ENCODE measurements at places on chromosomes 3 and 15.

GRCh38 chr3:130688015-130688688 is 58.5 kb downstream of the PIK3R4 start:
- DNase-seq: no peak

DNA sequence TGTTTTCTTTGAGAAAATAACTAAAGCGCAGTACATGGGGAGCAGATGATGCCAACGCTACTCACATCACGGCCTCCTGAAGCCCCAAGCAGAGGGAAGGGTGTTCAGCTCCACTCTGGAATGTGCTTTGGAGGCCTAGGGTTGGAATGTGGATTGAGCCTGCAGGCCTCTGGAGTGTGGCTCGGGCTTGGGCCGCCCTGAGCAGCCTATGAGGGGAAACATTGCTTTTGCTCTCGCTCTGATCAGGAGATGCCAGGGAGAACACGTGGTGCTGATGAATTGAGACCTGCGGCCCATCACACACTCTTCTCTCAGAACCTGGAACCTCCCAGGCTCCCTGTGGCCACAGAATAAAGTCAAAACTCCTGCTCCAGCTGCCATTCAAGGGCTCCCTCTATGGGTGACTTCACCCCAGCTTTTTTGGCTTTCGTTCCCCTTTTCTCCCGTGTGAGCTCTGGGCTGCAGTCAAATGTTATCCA is 23.3 kb downstream of the CCDC13 start:
- DNase-seq: peak; percentile 68

DNA sequence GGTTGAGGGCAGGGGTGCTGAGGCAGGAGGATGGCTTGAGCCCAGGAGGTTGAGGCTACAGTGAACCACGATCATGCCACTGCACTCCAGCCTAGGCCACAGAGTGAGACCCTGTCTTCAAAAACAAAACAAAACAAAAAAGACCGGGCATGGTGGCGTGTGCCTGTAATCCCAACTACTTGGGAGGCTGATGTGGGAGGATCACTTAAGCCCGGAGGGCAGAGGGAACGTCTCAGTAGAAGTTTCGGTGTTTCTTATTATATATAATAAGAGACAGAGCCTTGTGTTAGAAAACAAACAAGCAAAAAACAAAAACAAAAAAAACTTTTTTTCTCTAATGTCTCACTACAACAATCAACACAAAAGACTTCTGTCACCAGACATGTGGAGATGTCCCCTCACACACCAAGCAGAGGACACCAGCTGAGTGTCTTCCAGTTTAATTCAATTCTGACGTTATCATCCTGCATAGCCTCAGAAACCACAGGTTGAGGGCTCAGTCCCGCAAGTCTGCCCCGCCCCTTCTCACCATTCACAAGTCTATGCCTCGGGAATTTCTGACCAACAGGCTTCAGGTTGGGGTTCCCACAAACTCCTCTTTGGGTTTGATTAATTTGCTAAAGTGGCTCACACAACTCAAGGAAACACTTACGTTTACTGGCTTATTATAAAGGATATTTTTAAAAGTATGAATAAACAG is 24.0 kb upstream of the EIF4A2 start:
- no peak for DNase-seq

GRCh38 chr3:58487140-58487886 is 4.6 kb upstream of the KCTD6 start:
- DNase-seq: peak; percentile 79

GRCh38 chr3:38636464-38636863 is 13.0 kb downstream of the SCN5A start:
- no peak for DNase-seq

DNA sequence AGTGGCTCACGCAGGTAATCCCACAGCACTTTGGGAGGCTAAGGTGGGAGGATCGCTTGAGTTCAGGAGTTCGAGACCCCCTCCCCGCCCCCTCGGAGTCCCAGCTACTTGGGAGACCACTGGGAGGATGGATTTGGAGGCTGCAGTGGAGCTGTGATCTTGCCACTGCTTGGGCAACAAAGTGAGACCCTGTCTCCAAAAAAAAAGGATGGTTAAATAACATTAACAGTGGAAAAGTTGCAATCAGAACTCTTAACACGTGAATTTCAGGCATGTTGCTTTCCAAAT is 1.4 kb upstream of the TMEM87A start:
- DNase-seq: no peak

GRCh38 chr3:160793722-160794252 is 37.8 kb downstream of the PPM1L start:
- DNase-seq: no peak

DNA sequence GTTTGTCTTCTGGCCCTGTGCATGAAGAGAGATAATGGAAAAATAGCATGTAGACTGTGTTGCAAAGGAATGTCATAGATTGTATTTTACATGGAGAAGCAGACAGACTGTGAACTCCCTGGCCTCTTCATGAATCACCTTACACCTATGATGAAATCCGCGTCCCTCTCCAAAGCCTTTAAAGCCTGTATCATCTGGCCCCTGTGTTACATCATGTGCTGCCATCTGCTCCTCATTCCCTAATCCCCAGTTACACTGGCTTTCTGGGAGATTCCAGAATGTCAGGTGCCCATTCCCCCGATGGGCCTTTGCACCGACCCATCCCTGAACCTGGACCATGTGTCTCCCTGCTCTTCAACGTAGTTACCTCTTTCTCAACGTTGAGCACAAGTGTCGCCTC is 190.8 kb downstream of the ADAMTSL3 start:
- DNase-seq: no peak

DNA sequence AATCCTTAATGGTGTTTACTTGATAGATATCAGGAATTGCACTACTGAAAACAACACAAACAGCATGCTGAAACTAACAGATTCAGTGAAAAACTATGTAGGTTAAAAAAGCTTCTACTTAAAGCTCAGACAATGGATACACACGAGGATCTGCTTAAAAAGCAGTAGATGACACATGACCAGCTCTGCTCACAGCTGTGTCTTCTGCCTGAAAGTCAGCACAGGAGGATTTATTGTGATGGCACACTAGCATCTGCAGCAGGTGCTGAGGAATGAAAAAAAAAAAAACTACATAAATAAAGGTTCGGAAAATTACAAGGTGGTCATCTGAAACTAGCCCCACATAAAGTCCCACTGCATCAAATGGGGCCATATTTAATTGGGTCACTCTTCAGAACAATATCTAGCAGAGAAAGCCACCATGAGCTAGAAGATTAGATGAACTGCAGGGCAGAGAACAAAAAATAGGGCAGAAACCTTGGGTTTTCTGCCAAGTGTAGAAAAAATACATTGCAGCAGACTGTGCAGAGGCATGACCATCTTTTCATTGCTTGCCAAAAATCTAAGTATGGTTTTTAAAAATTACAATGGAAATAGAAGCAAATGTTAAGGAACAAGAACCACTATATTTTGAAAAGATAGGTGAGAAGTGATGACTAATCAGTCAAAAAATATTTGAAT is 13.2 kb upstream of the GOLM2 start:
- no peak for DNase-seq

DNA sequence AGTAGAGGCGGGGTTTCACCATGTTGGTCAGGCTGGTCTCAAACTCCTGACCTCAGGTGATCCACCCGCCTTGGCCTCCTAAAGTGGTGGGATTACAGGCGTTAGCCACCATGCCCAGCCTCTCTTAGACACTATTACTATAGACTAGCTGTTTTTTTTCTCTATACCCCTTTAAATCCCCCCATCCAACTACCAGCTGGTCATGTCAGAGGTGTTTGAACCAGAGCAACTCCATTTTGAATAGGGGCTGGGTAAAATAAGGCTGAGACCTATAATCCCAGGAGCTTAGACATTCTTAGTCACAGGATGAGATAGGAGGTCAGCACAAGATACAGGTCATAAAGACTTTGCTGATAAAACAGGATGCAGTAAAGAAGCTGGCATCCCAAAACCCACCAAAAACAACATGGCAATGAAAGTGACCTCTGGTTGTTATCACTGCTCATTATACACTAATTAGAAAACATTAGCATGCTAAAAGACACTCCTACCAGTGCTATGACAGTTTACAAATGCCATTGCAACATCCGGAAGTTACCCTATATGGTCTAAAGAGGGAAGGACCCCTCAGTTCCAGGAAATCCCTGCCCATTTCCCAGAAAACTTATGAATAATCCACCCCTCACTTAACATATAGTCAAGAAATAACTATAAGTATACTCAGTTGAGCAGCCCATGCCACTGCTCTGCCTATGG is 57.8 kb upstream of the GPD1L start:
- DNase-seq: no peak

GRCh38 chr15:43505738-43506137 is 11.7 kb upstream of the MAP1A start:
- no peak for DNase-seq

GRCh38 chr3:64905906-64906410 is 218.2 kb upstream of the ADAMTS9 start:
- no peak for DNase-seq

DNA sequence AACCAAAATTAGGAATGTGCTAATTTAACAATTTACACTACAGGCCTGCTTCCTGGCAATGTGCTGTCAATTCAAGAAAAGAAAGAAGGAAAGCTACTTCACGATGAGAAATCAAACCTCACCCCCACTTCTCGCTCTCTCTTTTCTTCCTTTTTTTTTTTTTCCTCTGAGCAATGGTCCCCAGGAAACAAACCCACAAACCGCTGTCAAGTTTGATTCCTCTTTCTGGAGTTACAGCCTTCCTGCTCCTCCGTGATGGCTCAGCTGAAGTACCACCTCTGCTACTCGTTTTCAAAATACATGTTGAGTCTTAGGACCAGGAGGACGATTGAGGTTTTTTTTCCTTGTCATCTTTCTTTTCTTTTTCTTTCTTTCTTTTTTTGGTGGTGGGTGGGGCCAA is 3.4 kb upstream of the TRIM71 start:
- peak; percentile 70 for DNase-seq

GRCh38 chr15:74950078-74950908 is 6.3 kb downstream of the RPP25 start:
- DNase-seq: peak; percentile 77

DNA sequence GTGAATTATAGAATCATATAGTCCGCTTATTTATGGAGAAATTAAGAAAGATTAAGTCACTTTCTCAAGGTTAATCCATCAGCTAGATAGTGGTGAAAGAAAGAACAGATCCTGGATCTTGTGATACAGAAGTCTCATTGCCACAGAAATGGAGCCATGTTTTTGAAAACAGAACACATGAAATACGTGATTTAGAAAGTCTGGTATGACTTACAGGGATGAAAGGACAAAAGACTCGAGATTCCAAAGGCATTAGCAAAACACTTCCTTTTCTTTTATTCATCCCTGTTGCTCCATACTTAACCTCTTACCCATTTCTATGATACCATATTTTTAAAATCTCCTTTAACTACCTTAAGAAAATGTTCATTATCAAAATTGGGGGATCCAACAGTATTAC is 40.0 kb upstream of the TEX9 start:
- DNase-seq: no peak

DNA sequence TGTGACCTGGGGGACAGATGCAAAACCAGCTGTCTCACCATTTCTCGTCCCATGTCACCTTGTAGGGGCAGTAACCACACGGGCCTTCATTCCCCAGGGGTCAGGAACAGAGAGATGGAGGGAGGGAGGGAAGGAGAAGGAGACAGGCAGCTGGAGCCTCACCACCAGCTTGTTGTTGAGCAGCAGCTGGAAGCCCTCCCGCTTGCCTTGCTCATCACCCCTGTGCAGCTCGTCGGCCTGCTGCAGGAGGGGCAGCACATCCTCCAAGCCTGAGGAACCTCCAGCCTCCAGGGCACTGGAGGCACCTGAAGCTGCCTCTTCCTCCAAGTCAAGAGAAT is 10.3 kb downstream of the RMDN3 start:
- no peak for DNase-seq

DNA sequence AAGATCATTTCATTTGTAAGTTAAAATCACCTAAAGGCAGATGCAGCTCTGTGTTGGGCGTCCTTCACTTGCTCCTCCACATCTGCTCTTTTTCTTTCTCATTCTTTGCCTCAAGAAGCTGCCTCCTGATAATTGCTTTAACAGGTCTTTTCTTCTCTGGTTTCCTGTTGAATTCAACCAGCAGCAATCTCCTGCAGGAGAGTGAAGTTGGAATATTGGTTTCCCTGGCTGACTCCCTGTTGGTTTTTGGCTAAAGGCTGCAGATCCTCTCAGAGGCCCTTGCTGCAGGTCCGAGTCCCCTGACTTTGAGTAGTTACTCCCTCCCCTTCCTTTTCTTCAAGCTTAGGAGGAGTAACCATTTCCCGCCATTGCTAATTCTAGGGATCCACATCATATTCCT is 4.2 kb downstream of the TP63 start:
- no peak for DNase-seq

Data from inflammatory macrophage (primary cell).